ENCODE measurements at places on chromosomes 5 and 9.

GRCh38 chr5:43432486-43433375 lies 20.5 kb upstream of the CCL28 start:
- DNase-seq, result no peak

DNA sequence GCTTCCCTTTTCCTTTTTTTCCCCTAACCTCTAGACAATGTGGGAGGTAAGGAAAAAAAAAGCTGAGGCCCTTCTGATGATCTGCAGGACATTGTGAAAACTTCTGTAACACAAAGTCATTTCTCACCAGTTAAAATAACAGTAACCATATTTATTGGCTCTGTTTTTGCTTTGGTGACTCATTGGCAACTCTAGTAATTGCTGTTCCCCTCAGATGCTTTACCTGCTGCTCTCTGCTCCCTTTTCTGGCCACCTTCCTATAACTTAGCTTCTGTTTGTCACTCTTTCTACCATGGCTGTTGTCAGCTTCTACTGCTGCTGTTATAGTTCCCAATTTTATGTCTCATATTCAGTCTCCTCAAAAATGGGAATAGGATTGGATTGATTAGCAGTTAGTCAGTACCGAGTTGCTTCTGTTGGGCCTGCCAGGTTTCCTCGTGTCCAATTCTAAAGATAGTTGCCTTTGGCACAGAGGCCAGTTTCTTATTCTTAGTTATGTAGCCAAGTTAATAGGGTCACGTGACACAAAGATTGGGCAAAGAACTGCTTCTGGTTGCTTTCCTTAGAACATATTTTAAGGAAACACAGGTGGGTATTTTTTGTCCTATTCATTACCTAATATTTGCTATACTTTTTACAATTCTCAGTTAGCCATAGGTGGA lies 16.8 kb downstream of the SCAMP1 start:
- no peak for DNase-seq

DNA sequence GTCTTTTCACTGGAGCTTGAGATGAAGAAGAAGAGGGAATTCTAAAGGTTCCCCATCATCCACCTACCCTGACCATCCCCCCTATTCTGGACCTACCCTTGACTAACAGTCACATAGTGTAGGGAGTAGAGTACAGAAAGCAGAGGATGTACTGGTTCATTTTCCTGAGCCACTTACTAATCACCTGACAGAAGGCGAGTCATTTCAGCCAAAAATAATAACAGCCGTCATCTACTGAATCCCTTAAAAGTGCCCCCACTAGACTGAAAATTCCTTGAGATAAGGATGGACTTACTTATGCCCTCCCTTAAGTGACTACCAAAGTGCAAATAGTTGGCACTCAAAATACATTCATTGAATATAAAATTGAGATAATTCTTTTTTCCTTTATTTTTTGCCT lies 112.2 kb downstream of the FOXD1 start:
- no peak for DNase-seq

DNA sequence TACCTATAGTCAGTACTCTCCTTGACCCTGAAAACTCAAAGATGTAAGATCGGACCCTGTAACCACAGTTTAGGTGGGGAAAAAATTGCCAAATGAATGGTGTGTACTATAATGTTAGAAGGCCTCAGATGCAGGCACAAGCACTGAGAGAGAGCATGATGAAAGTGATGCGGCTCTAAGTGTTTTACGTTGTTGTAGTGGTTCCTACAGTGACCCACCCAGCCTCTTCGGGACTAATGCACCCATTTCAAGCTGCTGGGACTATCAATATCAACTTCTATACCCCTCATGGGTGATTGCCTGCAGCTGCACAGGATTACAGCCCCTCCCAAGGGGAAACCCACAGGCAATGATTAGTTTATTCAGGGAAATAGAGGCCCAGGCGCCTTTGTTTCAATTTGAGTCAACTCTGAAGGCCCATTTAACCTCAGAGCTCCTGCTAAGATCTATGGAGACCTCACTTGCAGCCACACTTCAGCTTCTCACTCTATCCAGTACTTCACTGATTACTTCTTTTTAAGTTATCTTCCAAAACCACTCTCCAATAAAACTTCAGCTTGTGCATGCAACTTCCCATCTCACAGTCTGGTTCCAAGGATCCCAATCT lies 340.7 kb downstream of the NR2F1-AS1 start:
- no peak for DNase-seq

- no peak for DNase-seq
Measured at GRCh38 chr5:122779451-122779850, 4.6 kb downstream of the SNX2 start.

DNA sequence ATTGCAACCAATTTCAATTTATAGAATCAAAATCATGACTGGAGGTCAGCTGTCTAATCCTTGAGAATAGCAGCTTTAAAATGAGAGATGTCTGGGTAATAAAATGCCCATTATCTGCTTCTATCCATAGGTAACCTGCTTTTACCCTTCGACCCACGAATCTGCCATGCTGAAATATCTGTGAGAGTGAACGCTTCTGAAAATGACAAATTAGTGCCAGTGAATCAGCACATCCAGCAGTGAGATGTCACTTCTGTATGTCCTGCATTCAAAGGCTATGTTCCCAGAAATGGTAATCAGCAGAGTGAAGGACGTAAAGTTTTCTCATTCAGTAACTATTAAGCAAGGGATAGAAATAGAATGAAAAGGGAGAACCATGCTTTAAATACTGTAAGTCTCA lies 532.4 kb upstream of the ITGA1 start:
- DNase-seq, result no peak

GRCh38 chr9:128494108-128494745 lies 10.3 kb upstream of the GLE1 start:
- DNase-seq, result no peak

DNA sequence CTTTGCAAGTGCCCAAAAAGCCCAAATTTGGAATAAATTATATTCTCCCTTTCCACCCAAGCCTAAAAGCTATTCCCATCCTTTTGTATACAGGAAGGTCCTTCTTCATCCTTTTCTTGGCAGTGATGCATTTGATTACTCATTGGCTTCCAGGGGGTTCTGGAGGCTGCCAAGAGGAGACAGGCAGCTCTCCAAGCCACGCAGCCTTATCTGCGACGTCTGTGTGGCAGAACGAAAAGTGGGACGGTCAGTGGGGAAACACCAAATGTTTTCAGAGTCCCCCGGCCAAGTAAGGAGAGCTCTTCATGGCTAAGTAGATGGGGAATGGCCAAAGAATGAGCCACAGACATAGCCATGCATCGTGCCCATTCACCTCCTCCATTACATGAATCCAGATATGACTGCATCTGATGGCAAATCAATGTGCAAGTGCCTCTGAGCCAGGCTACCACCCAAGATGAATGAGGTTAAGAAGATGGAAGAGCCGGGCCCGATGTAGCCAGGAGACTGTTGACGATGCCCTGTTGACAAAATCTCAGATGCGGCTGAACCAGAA lies 12.1 kb downstream of the ADAM19 start:
- no peak for DNase-seq
